ENCODE measurements at places on chromosomes 12 and 14. TPM values are rescaled to one million over a fixed set of nuclear protein-coding genes. Genes with fewer than 3 reads are reported as not detected.

Gene SMOC1
- total RNA-seq, result 0.25 TPM

Gene PIWIL1
- not detected for total RNA-seq

Gene C1QL4
- 0.18 TPM for total RNA-seq

Gene DTX1
- not detected for total RNA-seq

Gene RPGRIP1
- total RNA-seq, result not detected

Gene FZD10
- total RNA-seq, result not detected

Gene SH2B3
- 20.2 TPM for total RNA-seq

Gene TAS2R13
- total RNA-seq, result 7.4 TPM

Gene CAPS2
- total RNA-seq, result 12.9 TPM

Gene SLC16A7
- total RNA-seq, result 38.2 TPM

Gene GNB3
- 3.4 TPM for total RNA-seq

Gene AHSA1
- 76.3 TPM for total RNA-seq

Gene PDE3A
- 16.2 TPM for total RNA-seq

Gene PSMA3
- 105 TPM for total RNA-seq

Gene CCDC177
- not detected for total RNA-seq

Gene SIX4
- total RNA-seq, result 16.3 TPM

Gene TMEM229B
- 0.81 TPM for total RNA-seq

Gene GALNT8
- not detected for total RNA-seq

Gene KCNC2
- not detected for total RNA-seq

Gene RASSF8
- 128 TPM for total RNA-seq

Gene C12orf42
- total RNA-seq, result not detected

Gene CLECL1
- not detected for total RNA-seq

Gene EML1
- total RNA-seq, result 80.3 TPM

Gene BTBD7
- 39.6 TPM for total RNA-seq

Gene SPRYD4
- total RNA-seq, result 2.3 TPM

Gene ABHD12B
- total RNA-seq, result not detected

Gene MYO1A
- total RNA-seq, result 0.09 TPM

Gene LPAR5
- not detected for total RNA-seq

Gene GNS
- 166 TPM for total RNA-seq

Gene DIO3
- total RNA-seq, result not detected

Gene KRT6C
- total RNA-seq, result not detected

Gene KLHL33
- total RNA-seq, result 0.18 TPM

Gene TDRD9
- total RNA-seq, result 0.45 TPM

Gene TAS2R19
- 6.3 TPM for total RNA-seq

Gene GLIPR1L1
- not detected for total RNA-seq

Gene ADAMTS20
- total RNA-seq, result not detected

Gene BCL7A
- total RNA-seq, result 12.2 TPM

Gene RERGL
- not detected for total RNA-seq

Gene MORN3
- total RNA-seq, result 0.63 TPM

Gene SERPINA10
- total RNA-seq, result not detected

Gene CD4
- total RNA-seq, result not detected

Gene BTBD6
- total RNA-seq, result 51.0 TPM

Gene IQSEC3
- 0.41 TPM for total RNA-seq

Gene PIK3C2G
- 0.09 TPM for total RNA-seq

Gene PCED1B
- total RNA-seq, result 0.27 TPM

Measured in fibroblast of the aortic adventitia (primary cell).